ENCODE measurements at places on chromosomes 7 and 10. TPM values are rescaled to one million over a fixed set of nuclear protein-coding genes. Genes with fewer than 3 reads are reported as not detected.

PTPRZ1 gene
- polyA plus RNA-seq = 1.0 TPM

OR13A1 gene
- not detected for polyA plus RNA-seq

CABCOCO1 gene
- polyA plus RNA-seq = 1.4 TPM

IFIT1B gene
- not detected for polyA plus RNA-seq

BTBD16 gene
- 0.74 TPM for polyA plus RNA-seq

TCF7L2 gene
- 34.1 TPM for polyA plus RNA-seq

SPAG6 gene
- 0.24 TPM for polyA plus RNA-seq

ZNF239 gene
- polyA plus RNA-seq = 5.6 TPM

DNA sequence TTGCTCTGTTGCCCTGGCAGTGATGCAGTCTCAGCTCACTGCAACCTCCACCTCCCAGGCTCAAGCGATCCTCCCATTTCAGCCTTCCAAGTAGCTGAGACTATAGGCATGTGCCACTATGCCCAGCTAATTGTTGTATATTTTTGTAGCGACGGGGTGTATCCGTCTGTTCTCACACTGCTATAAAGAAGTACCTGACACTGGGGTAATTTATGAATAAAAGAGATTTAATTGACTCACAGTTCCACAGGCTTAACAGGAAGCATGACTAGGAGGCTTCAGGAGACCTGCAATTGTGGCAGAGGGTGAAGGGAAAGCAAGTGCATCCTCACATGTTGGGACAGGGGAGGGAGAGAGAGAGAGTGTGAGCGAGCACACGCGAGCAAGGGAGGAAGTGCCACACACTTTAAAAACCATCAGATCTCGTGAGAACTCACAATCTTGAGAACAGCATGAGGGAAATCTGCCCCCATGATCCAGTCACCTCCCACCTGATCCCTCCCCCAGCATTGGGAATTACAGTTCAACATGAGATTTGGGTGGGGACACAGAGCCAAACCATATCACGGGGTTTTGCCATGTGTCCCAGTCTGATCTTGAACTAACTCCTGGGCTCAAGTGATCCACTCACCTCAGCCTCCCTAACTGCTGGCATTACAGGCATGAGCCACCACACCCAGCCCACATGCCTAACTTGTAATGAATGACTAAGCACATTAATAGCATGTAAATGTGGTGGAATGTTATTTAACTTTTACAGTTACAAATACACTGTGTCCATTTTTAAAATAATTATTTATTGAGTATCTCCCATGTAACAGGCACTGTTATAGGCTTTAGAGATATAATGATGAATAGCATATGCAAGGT is 65.5 kb downstream of the RALA start:
- DNase-seq = no peak

DNA sequence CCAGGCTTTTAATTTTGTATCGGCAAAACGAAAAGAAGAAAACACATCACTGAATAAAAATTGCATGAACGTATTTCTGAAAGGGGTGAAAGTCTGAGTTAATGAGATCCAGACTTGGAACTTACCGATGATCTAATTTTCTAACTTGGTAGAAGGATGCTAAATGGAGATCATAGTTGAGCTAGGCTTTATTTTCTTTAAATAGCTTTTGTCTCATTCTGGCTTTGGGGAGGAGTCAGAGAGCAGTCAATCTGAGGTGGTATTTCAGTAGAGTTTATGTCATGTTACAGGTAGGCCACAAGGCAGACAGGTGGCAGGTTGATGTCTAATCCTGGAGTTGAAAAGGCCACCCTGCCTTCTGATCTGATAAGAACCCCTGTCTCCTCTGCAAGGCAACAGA is 161.9 kb downstream of the KIAA1217 start:
- no peak for DNase-seq

DNA sequence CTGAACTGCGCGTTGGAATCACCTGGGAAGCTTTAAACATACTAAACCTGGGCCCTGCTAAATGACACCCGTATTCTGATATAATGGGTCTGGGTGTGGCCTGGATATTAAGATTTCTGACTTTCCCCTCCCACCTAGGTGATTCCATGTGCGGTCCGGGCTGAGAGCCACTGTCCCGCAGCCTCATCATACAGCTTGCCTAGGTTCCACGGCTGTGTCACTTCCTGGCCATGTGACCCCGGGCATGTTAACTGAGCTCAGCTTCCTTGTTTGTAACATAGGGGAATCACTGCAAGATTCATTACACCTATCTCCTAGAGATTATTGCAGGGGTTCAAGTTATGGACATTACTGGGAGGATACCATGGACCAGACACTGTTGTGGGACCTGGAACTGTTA is 472.7 kb upstream of the GALNT17 start:
- no peak for DNase-seq

DNA sequence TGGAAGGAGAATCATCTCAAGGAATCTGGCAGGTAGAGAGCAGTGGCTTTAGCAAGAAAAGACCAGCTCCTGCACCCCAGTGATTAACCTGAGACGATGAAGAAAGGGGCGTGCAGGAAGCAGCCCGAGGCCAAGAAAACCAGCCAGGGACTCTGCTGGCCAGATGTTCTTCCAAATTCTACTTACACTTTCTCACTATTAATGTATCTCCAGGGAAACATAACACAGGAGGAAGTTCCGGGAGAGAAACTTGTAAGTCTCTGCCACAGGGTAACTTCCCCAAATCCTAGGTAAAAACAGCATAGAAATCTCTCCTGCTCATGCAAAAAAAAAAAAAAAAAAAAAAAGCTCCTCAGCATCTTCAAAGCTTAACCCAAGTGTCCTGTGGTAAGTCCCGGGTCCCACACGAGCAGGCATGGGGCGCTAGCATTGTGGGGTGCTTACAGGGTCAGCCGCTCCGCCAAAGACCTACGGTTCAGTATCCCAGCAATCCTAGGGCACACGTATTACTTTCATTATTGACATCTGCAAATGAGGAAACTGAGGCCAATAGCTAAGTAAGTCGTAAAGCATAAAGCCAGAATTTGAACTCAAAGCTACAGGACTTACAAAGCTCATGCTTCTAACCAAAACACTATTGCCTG is 97.2 kb upstream of the GNA12 start:
- DNase-seq = no peak

DNA sequence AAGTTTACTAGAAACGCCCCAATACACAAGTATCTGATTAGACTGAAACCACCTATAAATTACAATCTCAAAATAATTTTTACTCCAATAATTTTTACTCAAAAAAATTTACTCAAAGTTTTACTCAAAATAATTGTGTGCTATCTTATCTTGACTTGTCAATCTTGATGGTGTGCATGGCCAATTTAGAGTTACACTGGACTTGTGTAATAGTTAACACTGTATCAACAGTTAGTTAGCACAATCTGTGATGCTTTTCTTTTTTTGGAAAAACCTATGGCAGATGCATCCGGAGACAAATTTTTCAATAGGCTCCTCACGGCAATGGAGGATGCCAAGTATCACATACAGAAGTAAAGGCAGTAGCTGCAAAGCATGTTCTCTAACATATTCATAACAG is 24.9 kb downstream of the LMOD2 start:
- DNase-seq = no peak

- DNase-seq = no peak
These were observed 46.4 kb upstream of the NKX6-2 start for GRCh38 chr10:132832186-132832969.

DNA sequence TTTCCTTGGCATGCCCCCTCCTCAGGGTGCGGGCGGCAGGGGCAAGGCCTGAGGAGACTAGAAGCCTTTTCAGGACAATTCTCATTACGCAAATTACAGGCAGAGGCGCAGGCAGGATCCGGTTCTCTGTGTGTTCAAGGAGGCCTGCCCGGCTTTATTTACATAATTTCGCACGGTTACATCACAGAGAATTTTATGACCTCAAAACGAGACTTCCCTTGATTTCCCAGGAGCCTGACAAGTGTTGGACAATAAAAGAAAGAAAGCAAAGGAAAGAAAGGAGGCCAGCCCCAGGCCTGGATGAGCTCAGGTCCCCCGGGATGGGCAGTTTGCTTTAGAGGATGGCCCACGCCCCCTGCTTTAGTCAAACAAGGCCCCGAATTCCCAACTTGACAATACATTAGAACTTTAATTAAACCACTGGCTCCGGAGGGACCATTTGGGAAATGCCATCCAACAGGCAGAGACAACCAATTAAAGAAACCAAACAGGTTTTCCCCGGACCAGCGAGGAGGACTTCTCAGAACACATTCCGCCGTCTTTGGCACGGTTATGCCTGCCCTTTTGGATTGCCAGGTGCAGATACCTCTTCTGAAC is 2.9 kb downstream of the MNX1 start:
- no peak for DNase-seq

- DNase-seq = no peak
These were observed 6.9 kb downstream of the NT5C2 start for GRCh38 chr10:103186128-103186527.

GRCh38 chr10:51389415-51390321 is 309.7 kb downstream of the CSTF2T start:
- peak; percentile 43 for DNase-seq

GRCh38 chr10:60883187-60883586 is 60.8 kb downstream of the RHOBTB1 start:
- DNase-seq = peak; percentile 37

- DNase-seq = peak; percentile 92
These were observed 263.6 kb upstream of the ZMIZ1 start for GRCh38 chr10:78805176-78805575.

GRCh38 chr10:6089334-6090219 is 743 bp downstream of the RBM17 start:
- peak; percentile 50 for DNase-seq

DNA sequence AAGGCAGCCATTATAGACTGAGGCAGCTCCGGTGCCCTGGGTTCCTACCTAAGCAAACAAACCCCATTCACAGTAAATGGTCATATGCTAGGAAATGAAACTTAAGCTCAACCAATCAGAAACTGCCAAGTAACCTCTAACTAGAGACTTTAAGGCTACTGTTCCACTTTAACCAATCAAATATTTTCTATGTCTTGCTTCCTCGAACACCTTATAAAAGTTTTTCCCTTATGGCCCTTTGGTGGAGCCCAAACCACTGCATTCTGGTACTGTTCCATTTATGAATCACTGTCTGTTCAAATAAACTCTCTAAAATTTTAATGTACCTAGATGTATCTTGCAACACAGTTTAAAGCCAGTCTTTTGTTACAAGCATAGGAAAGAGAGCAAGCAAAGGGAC is 361.1 kb downstream of the HGF start:
- no peak for DNase-seq

DNA sequence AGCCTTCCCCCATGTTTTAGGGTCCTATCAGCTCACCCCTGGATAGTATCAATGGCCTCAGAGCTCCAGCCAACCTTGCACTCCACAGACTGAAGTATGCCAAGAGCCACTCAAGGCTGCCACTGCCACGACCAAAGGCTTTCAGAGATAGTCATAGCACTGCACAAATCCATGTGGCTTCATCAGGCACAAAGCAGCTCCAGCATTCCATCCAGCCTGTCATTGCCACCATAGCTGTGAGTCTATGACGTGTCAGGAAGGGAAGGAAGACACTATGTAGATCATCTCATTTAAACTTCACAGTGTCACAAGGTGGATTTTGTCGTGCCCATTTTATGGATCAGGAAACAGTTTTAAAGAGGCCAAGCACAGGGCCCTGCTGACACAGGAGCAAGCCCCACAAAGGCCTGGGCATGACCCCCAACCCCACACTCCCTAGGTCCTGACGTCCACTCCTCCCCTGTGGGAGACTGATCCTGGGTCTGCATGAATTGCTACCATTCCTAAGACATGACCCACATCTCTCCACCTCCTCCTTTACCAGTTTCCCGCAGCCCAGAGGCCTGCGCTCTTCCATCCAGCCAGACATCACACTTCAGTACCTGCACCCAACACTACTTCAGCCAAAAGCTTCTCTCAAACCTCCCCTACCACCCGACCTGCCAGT is 119.4 kb downstream of the DIP2C start:
- DNase-seq = no peak

DNA sequence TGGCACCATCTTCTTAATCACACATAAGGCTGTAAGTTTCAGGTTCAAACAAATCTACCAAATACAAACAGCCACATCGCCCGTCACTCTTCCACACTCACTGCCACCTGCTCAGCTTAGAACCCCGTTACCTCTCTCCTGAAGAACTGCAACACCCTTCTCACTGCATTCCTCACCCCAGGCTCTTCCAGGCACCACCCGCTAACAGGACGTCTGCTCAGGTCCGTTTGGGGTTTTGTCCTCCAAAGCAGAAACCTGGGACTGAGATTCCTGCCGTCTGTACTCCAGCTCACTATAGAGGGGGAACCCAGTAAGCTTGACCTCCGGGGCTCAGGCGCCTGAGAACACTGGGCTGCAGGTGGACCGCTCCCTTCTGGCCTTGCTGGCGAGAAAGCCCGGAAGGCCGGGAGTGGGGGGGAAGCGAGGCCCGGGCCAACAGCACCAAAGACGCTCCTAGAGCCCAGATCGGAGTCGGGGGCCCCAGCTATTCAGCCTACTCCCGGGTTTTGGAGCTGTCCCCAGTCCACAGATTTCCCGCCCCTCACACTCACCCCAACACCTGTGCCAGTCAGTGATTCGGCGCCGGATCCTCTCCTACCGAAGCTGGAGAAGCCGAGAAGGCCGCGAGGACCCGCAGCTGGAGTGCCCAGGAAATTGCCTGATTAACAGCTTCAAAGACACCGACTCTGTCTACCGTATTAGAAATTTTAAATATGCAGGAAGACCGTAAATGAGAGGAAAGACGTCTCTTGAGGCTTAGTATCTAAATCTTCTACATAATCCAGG is at the start of gene AP3M1:
AP3M1 (minus strand) TSS at position 625 of the 786 bp plus-strand sequence. CDS start 12,449 bp downstream, outside the sequence.
- peak; percentile 89 for DNase-seq

DNA sequence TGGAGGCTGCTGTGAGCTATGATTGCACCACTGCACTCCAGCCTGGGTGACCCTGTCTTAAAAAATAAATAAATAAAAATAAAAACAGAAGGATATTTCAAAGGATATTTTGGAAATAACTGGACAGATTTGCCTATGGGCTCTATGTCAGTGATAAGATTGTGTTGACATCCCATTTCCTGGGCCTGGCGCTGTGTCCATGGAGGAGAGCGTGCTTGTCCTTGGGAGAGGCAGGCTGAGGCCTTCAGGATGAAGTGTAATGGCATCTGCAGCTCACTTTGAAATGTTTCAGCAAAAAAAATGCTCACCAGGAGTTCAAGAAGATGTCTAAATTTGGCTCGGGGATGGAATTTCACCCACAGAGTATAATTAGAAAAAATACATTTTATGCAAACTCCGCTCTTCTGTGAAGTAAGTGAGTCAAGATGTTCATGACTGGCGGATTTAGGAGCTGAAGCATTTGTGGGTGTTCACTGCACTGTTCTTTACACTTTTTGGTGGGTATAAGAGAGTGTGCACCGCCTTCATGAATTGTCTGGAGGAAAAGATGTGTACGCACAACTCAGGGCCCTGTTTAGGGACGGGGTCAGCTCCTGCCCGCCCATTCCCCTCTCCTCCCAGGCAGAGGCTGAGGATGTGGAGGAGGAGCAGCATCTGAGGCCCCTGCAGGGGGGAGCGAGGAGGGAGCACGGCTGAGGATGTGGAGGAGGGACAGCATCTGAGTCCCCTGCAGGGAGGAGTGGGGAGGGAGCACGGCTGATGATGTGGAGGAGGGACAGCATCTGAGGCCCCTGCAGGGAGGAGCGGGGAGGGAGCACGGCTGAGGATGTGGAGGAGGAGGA is 18.5 kb upstream of the FOXL3 start:
- DNase-seq = no peak
